ENCODE measurements at places on chromosomes 6 and 20. TPM values are rescaled to one million over a fixed set of nuclear protein-coding genes. Genes with fewer than 3 reads are reported as not detected.

DNA sequence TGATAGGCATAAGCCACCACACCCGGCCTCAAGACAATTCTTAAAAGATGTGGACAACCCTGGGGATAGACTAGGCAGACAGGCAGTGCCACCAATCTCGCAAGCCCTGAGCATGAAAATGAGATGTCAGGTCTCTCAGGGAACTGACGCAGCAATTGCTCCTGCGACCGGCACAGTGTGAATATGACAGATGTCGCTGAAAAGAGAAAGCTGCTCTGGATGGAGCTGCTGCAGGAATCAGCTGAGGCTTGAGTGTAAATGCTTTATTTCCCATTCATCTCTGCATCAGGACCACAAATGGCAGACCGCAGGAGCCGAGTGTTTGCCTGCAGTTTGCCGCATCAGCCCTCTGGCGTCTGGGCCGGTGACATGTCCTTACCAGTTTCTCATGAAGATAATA is 68.4 kb downstream of the TFAP2C start:
- no peaks in the 10 kb centered on the region for H3K36me3 ChIP-seq
- H3K4me3 ChIP-seq = no peak overlapping the region
- no peak overlapping the region for H3K27ac ChIP-seq
- H3K27me3 ChIP-seq = no peaks in the 10 kb centered on the region
- DNase-seq = no peak

DNA sequence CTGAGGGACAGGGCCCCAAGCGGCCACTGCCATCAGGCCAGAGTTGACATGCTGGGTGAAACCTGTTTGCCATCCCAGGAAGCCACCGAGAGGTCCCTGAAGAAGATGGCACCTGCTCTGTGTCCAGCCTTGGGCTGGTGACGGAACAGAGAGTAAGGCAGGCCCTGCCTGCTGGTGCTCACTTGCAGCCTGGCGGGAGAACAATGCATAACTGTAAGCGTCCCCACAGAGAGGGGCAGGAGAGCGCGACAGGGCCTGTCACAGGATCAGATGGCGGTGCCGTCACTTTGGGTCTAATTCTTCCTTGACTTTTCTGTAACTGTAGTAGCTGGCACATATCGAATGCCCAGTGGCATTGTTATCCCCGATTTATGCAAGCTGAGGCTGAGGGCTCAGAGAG is 29.0 kb upstream of the VSTM2L start:
- H3K36me3 ChIP-seq = no peaks in the 10 kb centered on the region
- H3K4me1 ChIP-seq = no peaks in the 10 kb centered on the region
- H3K27me3 ChIP-seq = no peaks in the 10 kb centered on the region
- no peak overlapping the region for H3K27ac ChIP-seq
- DNase-seq = no peak

GRCh38 chr20:62881662-62882395 is 20.2 kb upstream of the TCFL5 start:
- no peak for DNase-seq
- no peaks in the 10 kb centered on the region for H3K4me1 ChIP-seq
- H3K4me3 ChIP-seq = no peak overlapping the region
- H3K27ac ChIP-seq = no peak overlapping the region
- H3K27me3 ChIP-seq = no peaks in the 10 kb centered on the region
- H3K36me3 ChIP-seq = no peaks in the 10 kb centered on the region

DNA sequence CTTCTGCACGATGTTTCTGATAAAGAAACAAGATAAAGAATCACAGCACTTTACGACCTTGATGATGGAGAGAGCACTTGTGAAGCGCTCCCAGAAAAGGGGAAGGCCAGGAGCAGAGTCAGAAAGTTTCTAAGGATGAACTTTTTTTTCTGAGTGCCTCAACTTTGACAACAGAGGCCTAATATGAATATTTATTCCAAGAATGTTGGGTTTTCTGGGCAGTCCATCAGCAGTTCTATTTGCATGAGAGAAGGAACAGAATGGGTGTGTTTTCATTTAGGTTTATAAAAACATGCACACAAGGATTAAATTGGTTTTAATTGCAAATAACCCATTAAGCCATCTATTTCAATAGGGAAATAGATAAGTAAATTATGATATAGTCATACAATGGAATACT is 204.9 kb downstream of the SIM1 start:
- no peak overlapping the region for H3K4me3 ChIP-seq
- H3K4me1 ChIP-seq = no peaks in the 10 kb centered on the region
- H3K27ac ChIP-seq = no peak overlapping the region
- no peak for DNase-seq
- H3K27me3 ChIP-seq = no peaks in the 10 kb centered on the region
- H3K36me3 ChIP-seq = no peaks in the 10 kb centered on the region

DNA sequence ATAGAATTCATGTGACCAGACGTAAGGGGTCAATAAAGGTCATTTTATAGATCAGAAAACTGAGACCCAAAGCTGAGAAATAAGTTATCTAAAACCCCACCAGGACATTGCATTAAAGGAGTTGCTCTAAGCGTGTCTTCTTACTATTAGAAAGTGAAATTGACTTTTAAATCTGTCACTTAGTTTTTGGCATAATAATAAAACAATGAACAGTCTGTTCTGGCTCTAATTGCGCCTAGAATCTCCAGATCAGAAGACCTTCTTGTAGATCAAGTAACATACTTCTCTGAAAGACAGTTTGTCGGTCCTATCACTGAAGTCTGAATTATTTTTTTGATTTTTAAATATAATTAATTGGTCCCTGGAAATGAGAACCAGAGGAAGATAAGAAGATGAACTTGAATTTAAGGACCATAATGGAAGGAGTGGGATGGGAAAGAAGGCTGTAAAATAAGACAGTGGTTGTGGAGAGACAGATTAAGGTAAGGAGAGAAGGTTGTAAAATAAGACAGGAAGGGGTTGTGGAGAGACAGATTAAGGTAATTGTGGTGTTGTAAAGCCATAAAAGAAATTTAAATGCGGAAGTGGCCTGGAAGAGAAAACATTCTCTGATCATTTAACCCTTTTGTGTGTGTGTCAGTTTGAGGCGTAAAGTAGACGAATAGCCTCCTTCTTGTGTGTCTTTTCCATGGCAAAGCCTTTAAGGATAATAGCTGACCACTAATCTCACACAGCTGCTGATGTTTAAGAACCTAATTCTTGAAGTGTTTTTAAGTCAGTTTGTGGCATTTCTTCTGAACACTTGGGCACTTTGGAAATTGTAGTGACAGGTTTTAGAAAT is 20.1 kb downstream of the TOP1 start:
- DNase-seq = no peak
- no peaks in the 10 kb centered on the region for H3K27me3 ChIP-seq
- peak overlapping the region; percentile 58 for H3K27ac ChIP-seq

- no peaks in the 10 kb centered on the region for H3K36me3 ChIP-seq
- H3K27me3 ChIP-seq = peaks cover 7% of the 10 kb centered on the region
- no peak overlapping the region for H3K27ac ChIP-seq
- DNase-seq = no peak
- H3K4me1 ChIP-seq = no peaks in the 10 kb centered on the region
Observed at GRCh38 chr6:1436334-1437306, 47.2 kb downstream of the FOXF2 start.

DNA sequence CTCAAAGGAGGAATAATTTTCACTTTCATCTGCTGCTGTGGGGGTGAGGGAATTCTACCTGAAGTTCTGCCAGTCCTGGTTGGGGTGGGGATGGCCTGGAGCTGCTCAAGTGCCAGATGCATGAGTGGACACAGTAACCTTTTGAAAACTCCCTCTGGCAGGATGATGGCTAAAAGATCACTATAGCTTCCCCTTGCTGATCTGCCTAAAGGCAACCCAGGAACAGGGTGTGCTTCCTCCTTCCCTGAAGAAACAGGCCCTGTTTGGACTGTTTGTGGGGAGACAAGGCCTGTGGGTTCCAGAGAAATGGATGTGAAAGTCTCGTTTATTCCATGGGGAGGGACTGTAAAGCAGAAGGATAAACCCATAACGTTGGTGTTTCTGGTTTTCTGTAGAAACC is 176.9 kb downstream of the DTNBP1 start:
- no peaks in the 10 kb centered on the region for H3K4me1 ChIP-seq
- no peak for DNase-seq
- no peak overlapping the region for H3K4me3 ChIP-seq

GRCh38 chr20:10447028-10447427 is 11.9 kb downstream of the SLX4IP start:
- no peak for DNase-seq
- H3K4me3 ChIP-seq = no peak overlapping the region
- H3K27ac ChIP-seq = no peak overlapping the region
- no peaks in the 10 kb centered on the region for H3K36me3 ChIP-seq
- no peaks in the 10 kb centered on the region for H3K4me1 ChIP-seq

DNA sequence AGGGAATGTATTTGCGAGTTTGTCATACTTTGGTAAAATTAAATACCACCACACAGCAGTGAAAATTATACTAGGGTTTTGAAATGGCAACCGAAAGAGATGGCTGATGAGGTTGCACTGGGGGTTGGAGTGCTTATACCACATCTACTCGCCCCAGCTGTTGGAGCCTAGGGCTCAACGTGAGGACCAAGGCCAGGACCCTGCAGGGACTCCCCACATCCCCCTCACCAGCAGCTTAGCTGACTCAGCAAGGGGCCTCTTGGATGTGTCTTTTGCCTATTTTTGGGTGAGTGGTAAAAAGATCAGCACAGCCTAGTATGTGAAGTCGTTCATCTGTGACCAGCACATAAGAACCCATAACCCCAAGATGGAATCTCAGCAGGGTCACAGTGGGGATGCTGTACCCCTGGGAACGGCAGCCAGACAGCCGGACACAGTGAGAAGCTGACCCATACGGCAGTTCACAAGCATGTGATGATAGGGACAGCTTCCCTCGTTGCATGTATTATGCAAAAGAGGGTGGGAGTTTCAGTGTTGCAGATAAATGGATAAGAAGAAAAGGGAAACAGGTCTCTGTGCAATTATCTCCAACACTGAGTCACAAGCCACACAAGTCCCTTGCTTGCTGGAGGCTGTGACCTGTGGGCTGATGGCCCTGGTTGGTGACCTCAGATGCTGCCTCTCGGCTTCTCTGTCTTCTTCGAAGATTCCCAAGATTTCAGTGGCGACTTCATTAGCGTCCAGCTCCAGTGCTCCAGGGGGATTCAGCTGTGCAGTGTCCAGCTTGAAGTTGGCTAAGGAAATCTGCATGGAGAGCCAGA is 20.9 kb upstream of the SPO11 start:
- no peaks in the 10 kb centered on the region for H3K27me3 ChIP-seq
- H3K36me3 ChIP-seq = no peaks in the 10 kb centered on the region
- H3K4me3 ChIP-seq = no peak overlapping the region
- H3K4me1 ChIP-seq = no peaks in the 10 kb centered on the region
- DNase-seq = no peak
- H3K27ac ChIP-seq = no peak overlapping the region

DNA sequence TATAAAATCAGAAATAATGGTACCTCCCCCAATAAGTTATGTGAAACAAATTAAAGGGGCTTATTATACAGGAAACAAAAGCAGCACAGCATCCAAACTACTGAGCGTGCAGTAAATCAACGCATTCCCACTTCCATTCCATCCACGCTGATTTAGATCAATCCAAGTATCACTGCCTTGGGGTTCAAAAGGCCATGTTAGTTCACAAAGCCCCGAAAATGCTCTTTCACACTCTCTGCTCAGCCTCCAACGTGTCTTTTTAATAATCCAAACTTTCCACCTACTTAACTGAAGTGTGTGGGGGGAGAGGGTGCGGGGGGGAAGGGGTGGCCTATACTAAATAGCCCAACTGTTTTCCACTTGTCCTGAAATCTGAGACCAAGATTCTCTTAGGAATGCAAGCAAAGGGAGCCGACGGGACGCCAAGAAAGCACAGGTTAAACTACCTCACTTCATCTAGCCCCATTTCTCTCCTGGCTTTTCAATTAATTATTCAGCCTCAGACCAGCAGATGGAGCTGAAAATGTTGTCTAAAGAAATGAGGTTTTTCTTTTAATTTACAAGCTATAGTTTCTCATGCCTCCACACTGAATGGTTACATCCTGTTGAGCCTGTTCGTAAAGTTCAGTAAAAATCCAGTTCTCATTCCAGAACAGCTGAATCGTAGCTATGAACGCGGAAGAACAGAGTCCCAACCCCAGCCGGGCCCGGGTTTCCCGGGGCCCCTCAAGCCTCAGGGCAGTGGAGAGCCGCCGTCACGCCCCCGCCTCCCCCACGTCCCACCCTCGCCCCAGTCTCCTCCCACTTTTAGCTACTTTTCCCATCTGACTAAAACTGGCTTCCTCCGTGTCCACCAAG is 1.0 kb upstream of the NXT1 start:
- no peaks in the 10 kb centered on the region for H3K36me3 ChIP-seq
- no peaks in the 10 kb centered on the region for H3K4me1 ChIP-seq
- DNase-seq = peak; percentile 83
- H3K27me3 ChIP-seq = no peaks in the 10 kb centered on the region
- peak overlapping the region; percentile 91 for H3K4me3 ChIP-seq

DNA sequence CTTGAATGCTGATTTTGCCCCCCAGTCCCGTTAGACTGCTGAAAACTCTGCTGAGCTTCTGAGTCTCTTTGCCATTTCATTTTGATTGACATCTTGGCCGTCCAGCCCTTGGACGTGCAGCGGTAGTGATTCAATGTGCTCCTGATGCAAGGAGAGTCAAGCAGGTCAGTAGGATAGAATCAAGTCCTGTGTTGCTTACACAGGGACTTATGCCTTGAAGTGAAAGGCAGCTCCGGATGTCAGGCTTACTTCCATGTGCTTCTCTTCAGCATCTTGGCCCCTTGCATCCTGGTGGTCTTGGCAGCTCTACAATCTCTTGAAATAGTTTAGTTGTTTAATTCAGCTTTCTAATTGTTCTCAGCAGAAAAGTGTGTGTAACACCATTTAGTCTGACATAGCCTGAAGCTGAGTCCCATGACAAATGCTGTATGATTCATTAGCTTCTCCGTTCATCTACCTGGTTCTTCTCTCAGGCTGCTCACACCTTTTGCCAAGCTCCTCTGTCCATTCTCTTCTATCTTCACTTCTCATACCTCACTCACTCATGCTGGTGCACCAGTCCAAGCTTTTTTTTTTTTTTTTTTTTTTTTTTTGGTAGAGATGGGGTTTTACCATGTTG is 76.0 kb downstream of the EZR start:
- no peaks in the 10 kb centered on the region for H3K27me3 ChIP-seq
- no peak for DNase-seq
- no peak overlapping the region for H3K27ac ChIP-seq
- no peaks in the 10 kb centered on the region for H3K36me3 ChIP-seq

GRCh38 chr6:69263297-69263696 is 533.5 kb downstream of the LMBRD1 start:
- DNase-seq = no peak
- no peak overlapping the region for H3K4me3 ChIP-seq
- no peaks in the 10 kb centered on the region for H3K4me1 ChIP-seq
- no peaks in the 10 kb centered on the region for H3K36me3 ChIP-seq

Gene SNPH
- total RNA-seq = 6.0 TPM

Gene CYB5R4
- total RNA-seq = 10.4 TPM

Gene LRFN2
- total RNA-seq = 0.14 TPM

Gene VSTM2L
- total RNA-seq = 0.51 TPM

Gene BTN1A1
- total RNA-seq = not detected

Gene RAB44
- total RNA-seq = not detected

Gene DEF6
- total RNA-seq = 4.9 TPM

Gene LAMA4
- total RNA-seq = 300 TPM

Gene PARD6B
- 11.5 TPM for total RNA-seq

Gene FAM209A
- 0.76 TPM for total RNA-seq

Gene PSMB9
- 14.0 TPM for total RNA-seq

Gene SH3BGRL2
- 53.2 TPM for total RNA-seq

Gene TNF
- total RNA-seq = not detected
